ENCODE measurements at places on chromosomes 12 and 14. TPM values are rescaled to one million over a fixed set of nuclear protein-coding genes. Genes with fewer than 3 reads are reported as not detected.

Gene FOXA1
- under 0.01 TPM for total RNA-seq

Gene LHX5
- not detected for total RNA-seq

Gene PLEKHD1
- under 0.01 TPM for total RNA-seq

Gene ACTR6
- 15.8 TPM for total RNA-seq

Gene CCDC38
- not detected for total RNA-seq

Gene TRHDE
- 32.8 TPM for total RNA-seq

Gene AQP2
- not detected for total RNA-seq

Gene UNC79
- 0.12 TPM for total RNA-seq

Gene HSPA2
- total RNA-seq, result 29.2 TPM

Gene SLC39A5
- total RNA-seq, result not detected

Gene NUDT4
- 103 TPM for total RNA-seq

Gene ACSS3
- total RNA-seq, result 16.3 TPM

Gene EPS8
- 47.2 TPM for total RNA-seq

Gene CSRP2
- total RNA-seq, result 26.2 TPM

Gene NRL
- total RNA-seq, result 1.8 TPM

Gene LYZ
- not detected for total RNA-seq

Gene TMEM263
- total RNA-seq, result 165 TPM

Gene NGDN
- 24.8 TPM for total RNA-seq

Gene PRIMA1
- total RNA-seq, result not detected

Gene GPX2
- not detected for total RNA-seq

Gene PRICKLE1
- 2.6 TPM for total RNA-seq

Gene SMIM10L1
- 5.8 TPM for total RNA-seq

Gene COX8C
- not detected for total RNA-seq

Gene GOLGA5
- total RNA-seq, result 74.3 TPM

Gene LRP6
- total RNA-seq, result 39.3 TPM

Gene KRT72
- total RNA-seq, result not detected

Gene FITM1
- total RNA-seq, result not detected

Gene NEUROD4
- not detected for total RNA-seq

Gene TNFAIP2
- total RNA-seq, result 83.2 TPM

Gene TTC5
- 15.3 TPM for total RNA-seq

Gene ENDOU
- total RNA-seq, result under 0.01 TPM

Gene COX14
- 23.9 TPM for total RNA-seq

Gene CLEC4A
- total RNA-seq, result 0.81 TPM

Gene SLC39A9
- total RNA-seq, result 159 TPM

Gene EID3
- 10.3 TPM for total RNA-seq

Gene NDRG2
- 1.5 TPM for total RNA-seq

Gene IGFBP6
- 162 TPM for total RNA-seq

Gene C1S
- 222 TPM for total RNA-seq

Gene VDR
- 66.0 TPM for total RNA-seq

Gene ANKRD33
- not detected for total RNA-seq

Gene TGM1
- total RNA-seq, result 3.1 TPM

Gene CYP27B1
- total RNA-seq, result 1.2 TPM

Gene ZDHHC22
- total RNA-seq, result not detected

Gene TAC3
- total RNA-seq, result not detected
